ENCODE measurements at places on chromosomes 5 and 9.

DNA sequence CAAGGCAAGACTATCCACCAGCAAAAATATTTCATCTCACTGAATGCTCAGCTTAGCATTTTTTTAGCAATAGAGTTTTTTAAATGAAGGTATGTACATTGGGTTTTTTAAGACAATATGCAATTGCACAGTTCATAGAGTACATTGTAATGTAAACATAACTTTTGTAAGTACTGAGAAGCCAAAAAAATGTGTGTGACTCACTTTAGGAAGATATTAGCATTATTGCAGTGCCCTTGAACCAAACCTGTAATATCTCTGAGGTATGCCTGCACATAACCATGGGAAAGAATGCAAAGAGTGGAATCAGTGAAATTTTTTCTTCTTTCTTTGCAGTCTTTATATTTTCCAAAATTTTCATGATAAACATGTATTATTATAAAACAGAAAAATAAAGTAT, 1533.3 kb upstream of the WWC1 start:
- DNase-seq, result no peak

DNA sequence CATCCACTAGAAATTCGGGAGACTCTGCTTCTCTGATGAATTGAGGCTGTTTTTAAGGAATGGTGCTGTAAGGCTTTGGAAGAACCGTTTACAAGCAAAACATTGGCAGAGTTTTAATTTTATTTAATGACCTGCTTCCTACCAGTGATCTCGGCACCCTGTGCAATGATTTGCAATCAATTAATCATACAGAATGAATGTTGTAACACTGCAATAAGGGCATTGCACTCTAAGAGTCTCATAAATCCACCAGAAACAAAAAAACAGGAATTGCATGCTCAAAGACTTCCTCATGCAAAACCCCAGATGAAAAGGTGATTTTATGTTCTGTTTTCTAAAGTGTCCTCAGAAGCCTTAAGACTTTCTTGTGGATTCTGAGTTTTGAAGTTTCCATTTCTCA, 295.7 kb downstream of the ARHGEF28 start:
- DNase-seq, result no peak

DNA sequence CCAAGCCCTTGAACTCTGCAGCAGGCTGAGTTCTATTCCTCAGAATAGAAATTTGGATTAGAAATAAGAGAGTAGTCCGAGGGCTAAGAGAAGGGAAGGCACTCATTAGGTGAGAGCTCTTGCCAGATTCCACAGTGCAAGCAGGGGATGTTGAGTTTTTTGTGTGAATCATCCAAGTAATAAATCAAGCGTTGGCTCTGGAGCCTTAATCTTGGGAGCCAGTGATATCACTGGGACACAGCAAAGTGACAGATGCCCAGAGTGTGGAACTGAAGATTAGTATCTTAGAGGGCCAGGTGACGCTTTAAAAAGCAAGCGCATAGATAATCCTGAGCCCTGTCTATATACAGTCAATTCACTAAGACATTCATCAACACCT, 60.3 kb downstream of the FOXD1 start:
- no peak for DNase-seq

DNA sequence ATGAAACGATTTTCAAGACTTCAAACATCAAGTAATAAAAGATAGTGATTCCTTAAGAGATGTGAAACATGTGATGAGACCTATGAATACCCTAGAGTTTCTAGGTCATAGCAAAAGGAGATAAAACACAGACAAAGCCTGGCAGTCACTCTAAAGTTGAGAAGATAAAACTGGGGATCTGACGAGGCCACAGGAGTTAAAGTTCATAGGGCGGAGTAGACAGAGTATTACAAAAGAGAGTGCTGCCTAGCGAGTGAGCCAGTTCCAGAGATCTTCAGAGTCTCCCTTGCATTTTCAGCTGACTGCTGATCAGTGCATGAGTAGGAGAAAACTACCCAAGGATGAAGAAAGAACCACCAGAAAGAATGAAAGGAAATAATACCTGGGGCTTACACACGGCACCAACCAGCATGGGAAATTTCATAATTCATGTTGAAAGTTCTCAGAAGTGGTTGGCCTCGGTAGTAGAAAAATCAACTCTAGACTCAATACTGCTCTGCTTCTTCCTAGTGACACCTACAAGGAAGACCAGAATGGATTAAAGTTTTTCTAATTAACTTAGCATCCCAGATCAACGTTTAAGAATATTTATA, 30.4 kb downstream of the FBXO4 start:
- DNase-seq, result no peak

All from spinal cord (tissue), 10 donors.